ENCODE measurements at places on chromosomes 13 and 19.
A peak's percentile ranks its signal among the peaks of the same experiment; 100 is the strongest.

GRCh38 chr13:100102042-100102441 is 13.1 kb downstream of the PCCA start:
- DNase-seq = no peak

- DNase-seq = peak; percentile 61
These were observed 2.6 kb downstream of the FGF9 start for GRCh38 chr13:21673539-21673788.

DNA sequence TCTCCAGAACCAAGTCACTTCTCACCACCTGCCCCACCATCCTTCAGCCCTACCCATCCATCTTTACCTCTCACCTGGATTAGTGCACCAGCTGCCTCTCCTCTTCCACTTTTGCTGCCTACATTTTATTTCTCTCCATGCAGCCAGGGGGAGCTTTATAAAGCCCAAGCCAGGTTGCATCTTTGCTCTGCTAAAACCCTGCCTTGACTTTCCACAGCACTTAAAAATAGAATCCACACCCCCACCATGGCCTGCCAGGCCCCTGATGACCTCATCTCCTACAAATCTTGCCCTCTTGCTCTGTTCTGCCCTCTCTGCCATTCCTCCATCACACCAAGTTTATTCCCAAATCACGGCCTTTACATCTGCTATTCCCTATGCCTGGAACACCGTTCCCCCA is 1.8 kb downstream of the HOOK2 start:
- no peak for DNase-seq

DNA sequence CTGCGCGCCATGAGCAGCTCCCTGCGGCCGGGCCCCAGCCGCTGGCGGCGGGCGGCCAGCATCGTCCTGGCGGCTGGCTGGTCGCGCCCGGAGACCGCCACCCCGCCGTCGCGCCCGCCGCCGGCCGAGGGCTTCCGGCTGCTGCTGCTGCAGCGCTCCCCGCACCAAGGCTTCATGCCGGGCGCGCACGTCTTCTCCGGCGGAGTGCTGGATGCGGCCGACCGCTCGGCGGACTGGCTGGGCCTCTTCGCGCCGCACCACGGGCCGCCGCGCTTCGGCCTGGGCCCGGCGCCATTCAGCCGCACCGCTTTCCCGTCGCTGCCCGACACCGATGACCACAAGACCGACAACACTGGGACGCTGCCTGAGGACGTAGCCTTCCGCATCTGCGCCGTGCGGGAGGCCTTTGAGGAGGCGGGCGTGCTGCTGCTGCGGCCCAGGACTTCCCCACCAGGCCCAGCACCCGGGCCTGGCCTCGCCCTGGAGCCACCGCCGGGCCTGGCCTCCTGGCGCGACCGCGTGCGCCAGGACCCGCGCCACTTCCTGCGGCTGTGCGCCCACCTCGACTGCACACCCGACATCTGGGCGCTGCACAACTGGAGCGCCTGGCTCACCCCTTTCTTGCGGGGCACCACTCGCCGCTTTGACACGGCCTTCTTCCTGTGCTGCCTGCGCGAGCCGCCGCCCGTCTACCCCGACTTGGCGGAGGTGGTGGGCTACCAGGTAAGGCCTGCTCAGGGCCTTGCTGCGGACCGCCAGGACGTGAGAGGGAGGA is 518 bp downstream of the NUDT19 start:
- peak; percentile 47 for DNase-seq

GRCh38 chr13:67087527-67087926 is 142.6 kb downstream of the PCDH9 start:
- DNase-seq = no peak

- DNase-seq = no peak
These were observed 802 bp downstream of the BCAM start for GRCh38 chr19:44809577-44810233.

DNA sequence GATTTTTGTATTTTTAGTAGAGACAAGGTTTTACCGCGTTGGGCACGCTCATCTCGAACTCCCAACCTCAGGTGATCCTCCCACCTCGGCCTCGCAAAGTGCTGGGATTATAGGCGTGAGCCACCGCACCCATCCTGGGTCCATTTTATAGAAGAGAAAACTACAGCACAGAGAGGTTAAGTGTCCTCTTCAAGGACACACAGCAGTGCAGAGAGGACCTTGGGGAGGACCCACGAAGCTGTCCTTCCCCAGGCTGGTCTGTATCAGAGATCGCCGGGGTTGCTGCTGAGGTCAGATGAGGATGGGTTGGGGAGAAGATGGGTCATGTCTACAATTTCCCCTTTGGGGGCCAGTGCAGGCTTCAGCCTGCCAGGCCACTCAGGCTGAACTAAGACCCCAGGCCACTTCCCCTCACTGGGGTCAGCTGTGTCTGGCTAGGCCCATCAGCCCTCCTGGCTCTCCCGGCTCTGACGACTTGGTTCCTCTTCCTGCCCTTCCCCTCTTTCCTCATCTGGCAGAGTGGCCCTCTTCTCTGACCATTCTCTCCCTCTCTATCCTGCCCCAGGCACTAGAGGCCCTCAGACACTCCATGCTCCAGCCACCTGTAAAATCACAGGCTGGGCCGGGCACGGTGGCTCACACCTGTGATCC is 9.6 kb downstream of the MYO1F start:
- no peak for DNase-seq

DNA sequence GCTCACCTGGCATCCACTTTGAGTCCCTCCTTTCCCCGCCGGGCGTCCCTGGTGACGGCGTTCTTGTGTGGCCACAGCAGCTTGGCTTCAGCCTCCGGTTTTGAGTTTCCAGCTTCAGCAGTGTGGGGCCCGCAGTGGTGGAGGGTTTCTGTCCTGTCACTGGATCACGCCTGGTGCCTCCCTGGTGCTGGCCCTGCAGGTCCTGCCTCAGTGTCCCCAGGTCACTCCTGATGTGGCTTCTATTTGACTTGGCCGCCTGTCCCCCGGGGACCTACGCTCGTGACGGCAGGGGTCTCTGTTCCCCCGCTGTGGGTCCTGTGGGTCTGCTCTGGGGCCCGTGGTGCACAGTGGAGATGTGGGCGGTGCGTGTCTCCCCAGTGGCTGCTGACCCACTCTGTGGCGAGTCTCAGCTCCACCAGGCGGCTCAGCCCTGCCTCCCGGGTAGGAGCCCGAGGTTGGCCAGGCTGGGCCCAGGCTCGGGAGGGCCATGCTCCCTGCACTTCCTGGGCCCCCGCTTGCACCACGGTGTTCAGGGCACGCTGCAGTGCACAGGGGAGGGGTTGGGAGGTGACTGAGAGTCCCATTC is 1.9 kb downstream of the ATP4B start:
- DNase-seq = no peak

- no peak for DNase-seq
These were observed 171.9 kb downstream of the FOXO1 start for GRCh38 chr13:40494513-40494912.

GRCh38 chr19:52527956-52528351 is 486 bp downstream of the ZNF808 start:
- no peak for DNase-seq

DNA sequence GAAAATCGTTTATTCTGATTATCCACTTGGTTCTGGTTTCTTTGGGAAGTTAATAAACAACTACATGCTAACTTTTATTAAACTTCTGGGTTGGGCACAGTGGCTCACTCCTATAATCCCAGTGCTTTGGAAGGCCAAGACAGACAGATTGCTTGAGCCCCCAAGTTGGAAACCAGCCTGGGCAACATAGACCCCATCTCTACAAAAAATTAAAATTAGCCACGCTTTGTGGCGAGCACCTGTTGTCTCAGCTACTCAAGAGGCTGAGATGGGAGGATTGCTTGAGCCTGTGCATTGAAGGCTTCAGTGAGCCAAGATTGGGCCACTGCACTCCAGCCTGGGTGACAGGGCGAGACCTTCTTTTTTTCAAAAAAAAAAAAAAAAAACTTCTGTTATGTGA is 21.7 kb downstream of the GPR180 start:
- no peak for DNase-seq

DNA sequence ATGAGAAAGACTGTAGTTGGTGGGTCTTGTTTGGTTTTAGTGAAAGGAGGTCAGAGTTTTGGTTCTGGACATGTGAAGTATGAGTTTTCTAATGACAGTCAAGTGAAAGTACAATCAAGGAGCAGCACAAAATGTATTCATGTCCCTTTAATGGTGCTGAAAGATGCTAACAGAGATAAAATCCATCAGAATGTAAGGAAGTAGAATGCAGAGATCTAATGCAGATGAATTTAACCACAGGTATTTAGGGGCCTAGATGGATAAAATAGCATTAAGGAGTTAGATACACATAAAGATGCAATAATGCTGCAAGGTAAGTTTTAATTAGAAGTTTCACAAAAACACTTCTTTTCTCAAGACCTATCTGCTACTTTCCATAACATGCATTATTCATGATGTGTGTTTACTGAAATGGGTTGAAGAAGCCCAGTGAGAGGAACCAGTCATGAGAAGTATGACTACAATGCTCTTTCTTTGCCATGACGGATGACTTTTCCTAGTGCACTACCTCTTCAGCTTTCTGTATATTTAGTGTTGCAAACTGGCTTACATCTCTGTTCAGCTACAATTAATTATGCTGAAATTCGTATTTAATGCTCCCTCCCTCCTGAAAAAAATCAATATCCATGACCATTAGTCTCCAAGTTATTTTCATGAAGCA is 222.9 kb upstream of the HTR2A start:
- no peak for DNase-seq

GRCh38 chr19:8618751-8619150 is 8.2 kb upstream of the ADAMTS10 start:
- DNase-seq = no peak

- DNase-seq = no peak
These were observed 25.0 kb downstream of the HNRNPM start for GRCh38 chr19:8469613-8470368.

DNA sequence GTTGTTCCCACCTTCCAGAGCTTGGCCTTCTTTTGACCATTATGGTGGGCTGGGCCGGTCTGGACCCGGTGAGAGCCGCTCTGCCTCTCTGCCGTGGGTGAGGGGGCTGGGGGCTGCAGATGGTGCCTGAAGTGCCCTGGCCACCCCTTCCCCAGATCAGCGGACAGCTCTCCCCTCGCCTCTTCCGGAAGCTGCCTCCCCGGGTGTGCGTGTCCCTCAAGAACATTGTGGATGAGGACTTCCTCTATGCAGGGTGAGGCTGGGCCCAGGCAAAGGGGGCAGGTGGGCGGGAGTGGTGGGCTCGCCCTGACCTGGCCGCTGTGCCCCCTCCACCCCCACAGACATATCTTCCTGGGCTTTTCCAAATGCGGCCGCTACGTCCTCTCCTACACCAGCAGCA is 1.9 kb downstream of the DCAF15 start:
- DNase-seq = no peak

- peak; percentile 42 for DNase-seq
These were observed 1.4 kb upstream of the ZNF414 start for GRCh38 chr19:8515317-8515716.

GRCh38 chr13:41565216-41565615 is 107.9 kb downstream of the RGCC start:
- no peak for DNase-seq

DNA sequence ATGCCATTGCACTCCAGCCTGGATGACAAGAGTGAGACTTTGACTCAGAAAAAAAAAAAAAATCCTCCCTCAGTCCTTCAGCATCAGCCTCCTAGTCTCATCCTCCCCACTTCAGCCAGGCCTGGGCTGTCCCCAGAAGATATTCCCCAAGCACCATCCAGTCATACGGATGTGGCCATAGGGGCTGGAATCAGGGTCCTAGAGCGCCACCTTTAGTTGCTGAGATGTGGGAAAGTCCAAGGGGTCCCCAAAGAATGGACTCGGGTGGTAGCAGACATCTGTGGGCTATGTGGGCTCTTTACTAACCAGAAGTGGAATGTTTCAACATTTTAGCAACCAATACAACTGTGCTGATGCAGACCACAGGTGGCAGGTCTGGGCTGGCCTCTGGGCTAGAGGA is 3.1 kb upstream of the TYROBP start:
- DNase-seq = no peak

DNA sequence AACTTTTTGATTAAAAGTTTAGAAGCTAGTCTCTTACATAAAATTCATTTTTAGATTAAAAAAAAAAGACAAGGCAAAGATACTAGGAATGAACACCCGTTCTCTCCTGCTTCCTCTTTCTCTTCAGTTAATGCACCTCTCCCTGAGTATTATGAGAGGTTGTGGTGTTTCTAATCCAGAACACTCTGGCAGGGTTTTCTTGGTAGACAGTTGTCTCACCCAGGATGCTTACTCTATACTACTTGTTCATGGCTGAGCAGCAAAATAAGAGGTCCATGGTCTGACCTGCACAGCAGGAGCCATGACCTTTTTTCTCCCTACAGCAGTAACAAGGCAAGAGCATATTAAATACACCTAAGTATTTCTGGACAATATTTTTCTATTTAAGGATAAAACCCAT is 62.0 kb downstream of the MICU2 start:
- no peak for DNase-seq

DNA sequence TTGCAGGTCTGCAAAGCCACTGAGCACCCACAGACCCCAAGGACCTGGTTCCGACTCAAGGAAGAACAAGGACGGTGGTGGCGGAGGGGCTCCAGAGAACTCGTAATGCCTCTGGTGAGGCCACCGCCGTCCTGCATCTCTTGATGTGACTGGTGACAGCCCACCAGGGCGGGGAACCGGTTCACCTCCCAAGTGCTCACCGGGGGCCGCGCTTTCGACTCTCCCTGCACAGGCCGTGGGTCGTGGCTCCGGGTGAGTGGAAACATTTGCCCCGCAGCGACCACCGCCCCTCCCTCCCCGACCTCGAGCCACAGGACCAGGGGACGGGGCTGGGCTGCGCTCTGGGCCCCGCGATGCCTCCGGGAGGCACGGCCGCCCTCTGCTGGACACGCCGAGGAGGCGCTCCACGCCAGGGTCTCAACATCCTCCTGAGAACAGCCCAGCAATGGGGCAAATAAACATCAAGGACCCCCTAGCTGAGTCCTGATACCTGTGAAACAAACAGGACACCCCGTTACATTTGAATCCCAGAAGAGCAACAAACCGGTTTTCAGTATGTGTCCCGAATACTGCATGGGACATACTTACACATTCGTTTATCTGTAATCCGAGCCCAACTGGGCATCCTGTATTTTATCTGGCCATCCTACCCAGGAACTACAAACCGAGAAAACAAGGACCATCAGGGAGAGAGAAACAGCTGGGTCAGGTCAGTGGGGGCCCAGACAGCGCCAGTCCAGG is 3.9 kb upstream of the PLPP2 start:
- DNase-seq = no peak

GRCh38 chr13:77737583-77738200 is 40.2 kb downstream of the SLAIN1 start:
- DNase-seq = no peak

- DNase-seq = no peak
These were observed 209.8 kb downstream of the PCCA start for GRCh38 chr13:100298691-100299090.

- DNase-seq = no peak
These were observed 792 bp upstream of the LENG8 start for GRCh38 chr19:54448040-54448773.

- no peak for DNase-seq
These were observed 100.5 kb upstream of the TEX29 start for GRCh38 chr13:111219950-111220349.

GRCh38 chr19:12453495-12453894 is 12.7 kb upstream of the ZNF443 start:
- DNase-seq = no peak

- no peak for DNase-seq
These were observed 18.4 kb upstream of the CBY2 start for GRCh38 chr13:45683701-45684100.

- DNase-seq = no peak
These were observed 40.3 kb upstream of the TFDP1 start for GRCh38 chr13:113544071-113544891.

All from T-cell (primary cell).